ENCODE measurements at places on chromosomes 5 and 9.

GRCh38 chr5:50744776-50745175 is 78.3 kb downstream of the PARP8 start:
- DNase-seq: no peak

- no peak for DNase-seq
Measured at GRCh38 chr5:4576908-4577307, 563.2 kb upstream of the ADAMTS16 start.

GRCh38 chr9:117414220-117414905 is 494 bp downstream of the ASTN2 start:
- no peak for DNase-seq

DNA sequence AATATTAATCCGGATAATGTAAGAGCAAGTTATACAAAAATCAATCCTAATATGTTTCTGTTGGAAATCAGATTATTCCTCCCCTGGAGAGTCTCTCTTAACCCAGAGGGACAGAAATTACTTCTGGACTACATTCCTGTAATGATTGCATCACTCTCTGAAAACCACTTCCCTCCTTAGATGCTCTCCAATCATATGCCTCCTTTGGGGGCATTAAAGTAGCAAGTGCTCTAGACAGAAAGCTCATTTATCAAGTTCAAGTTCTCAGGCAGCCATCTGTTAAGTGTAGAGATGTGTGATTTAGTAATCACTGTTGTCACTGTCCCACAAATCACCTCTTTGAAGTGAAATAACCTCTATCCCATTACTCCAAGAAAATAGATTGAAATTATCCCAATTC is 247.1 kb downstream of the SLCO4C1 start:
- DNase-seq: no peak

DNA sequence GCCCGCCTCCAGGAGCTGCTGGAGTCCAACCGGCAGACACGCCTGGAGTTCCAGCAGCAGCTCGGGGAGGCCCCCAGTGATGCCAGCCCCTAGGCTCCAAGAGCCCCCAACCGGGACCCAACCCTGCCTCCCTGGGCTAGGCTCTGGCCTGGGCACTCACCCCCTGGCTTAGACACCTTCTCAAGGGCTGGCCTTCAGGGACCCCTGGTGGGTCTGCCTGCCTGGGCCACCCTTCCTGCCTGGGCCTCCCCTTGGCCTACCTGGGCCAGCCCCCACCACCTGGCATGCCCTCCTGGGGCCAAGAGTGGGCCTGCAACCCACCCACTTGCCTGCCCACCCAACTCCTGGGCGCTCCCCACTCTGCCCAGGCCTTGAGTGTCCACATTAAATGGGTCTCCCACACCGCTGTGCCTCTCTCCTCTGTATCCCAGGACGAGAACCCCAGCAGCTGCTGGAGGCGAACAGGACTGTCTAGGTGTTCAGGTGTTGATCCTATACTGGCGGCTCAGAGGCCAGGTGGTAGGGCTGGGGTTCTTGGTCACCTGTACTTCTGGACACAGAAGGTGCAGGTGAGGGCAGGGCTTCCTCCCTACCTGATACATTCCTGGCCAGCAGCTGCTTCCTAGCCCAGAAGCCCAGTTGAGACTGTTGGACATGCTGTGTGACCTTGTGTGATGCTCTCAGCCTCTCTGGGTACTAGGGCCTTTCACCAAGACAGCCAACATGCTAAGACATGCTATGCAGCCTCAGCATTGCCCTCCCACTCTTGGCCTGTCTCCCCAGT is 3.6 kb downstream of the BBLN start:
- DNase-seq: no peak

GRCh38 chr5:139091439-139092156 is 106.6 kb downstream of the SIL1 start:
- no peak for DNase-seq

- DNase-seq: no peak
Measured at GRCh38 chr5:79050498-79050897, 19.0 kb downstream of the DMGDH start.

- DNase-seq: no peak
Measured at GRCh38 chr9:113537229-113537810, 73.8 kb downstream of the RGS3 start.

DNA sequence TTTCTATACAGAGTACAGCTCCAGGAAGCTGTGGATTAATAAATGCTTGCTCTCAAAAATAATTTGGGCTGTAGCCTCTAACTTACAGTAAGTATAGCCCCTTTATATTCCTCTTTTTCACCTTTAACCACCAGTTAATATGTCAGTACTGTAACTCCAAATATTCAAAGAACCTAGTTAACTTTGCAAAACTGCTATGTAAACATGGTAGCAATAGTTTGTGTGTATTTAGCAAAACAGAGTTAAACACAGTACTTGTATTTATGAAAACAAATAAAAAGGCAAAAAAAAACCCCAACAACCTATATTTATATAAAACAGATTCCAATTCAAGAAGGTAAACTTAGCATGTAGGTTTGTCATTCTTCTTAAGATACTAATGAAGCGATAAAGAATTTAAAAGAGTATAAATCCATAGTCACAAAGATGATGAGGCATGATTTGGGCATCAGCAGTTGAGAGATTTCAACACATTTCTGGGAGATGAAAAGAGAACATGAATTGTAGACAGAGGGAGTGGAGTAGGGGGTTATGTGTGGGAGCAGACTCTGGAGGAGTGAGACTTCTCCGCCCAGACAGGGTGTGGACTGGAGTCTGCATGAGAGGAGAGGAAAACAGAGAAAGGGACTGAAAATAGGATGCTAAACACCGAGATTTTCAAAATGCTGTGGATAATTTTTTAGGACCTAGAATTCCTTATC is 47.0 kb upstream of the F2RL1 start:
- DNase-seq: no peak

DNA sequence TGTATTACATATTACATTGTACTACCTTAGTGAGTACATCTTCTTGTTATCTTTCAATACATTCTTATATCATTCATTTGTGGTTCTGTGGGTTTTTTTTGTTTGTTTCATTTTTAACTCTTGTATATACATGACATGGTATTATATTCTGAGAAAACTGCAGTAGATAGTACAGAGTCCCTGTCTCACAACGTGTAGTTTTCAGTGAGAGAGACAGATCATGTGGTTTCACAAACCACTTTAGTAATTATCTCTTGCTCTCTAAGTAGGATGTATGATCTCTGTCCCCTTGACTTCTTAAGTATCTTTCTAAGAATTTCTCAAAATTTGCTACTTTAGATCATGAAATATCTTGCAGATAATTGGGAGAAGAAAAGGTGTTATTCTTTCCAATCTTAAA is 745.9 kb upstream of the CDH9 start:
- no peak for DNase-seq

DNA sequence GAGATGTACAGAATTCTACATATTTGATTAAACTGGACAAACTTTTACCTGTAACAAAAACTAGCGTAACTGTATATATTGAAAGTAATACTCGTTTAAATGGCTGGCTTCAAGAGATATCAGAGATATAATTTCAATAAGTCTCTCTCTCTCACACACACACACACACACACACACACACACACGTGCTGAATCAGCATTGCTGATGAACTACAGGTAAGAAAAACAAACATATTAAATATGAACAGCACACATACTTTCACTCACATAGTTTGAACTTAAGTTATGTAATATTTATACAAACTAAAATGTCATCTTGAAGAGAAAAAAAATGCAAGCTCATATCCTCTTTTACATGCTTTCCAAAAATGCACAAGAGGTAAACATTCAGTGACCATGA is 145.4 kb downstream of the BNC2 start:
- no peak for DNase-seq

DNA sequence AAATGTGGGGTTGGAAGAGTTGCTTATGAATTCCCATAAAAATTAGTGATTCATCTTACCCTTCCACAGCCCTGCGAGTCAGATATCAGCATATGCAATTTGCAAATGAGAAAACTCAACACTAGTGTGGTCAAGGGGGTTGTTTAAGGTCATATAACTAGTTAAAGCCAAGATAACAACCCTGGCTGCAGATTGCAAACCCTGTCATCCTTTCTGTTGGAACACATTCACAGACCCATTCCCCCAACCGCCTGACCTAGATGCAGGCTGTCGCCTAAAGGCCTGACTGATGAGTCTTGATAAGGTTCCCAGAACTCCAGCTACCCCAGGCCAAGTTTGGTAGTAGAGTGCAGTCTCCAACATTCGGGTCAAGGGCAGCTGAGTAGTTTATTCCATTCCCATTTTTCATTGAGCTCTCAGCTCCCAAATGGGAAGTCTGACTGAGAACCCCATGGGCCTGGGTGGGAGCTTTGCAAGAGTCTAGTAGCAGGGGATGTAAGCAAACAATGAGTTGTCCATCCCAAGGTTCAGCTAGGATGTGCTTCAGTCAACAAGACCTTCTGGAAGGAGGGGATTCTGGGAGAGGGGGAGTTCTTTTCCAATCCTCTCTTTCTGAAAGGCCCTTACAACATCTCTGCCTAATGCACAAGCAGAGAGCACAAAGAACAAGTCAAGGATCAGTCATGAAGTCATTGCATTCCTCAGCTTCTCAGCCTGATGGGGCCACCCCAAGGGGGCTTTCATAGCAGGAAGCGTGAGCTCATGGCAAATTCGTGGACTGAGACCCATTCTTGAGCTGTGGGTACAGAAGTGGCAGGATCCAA is 40.3 kb downstream of the ADAM19 start:
- no peak for DNase-seq

GRCh38 chr5:134439210-134439654 is 27.6 kb upstream of the CDKN2AIPNL start:
- no peak for DNase-seq

DNA sequence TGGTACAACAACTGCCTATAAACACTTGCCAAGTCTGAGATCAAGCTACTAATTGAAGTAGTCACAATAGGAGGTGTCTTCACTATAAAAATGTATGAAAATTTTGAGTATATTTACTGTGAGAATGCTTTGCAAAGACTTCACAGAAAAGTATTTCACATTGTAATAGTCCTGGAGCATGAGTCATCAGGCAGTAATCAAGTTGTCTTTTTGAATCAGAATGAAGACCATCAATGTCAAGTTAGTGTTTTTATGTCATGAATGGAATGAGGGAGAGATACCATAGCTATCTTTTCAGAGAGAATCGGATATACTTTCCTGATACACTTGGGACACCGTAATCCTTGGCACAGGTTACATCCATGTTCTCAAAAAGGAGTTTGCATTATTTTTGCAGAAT is 466.9 kb upstream of the ARRDC3 start:
- DNase-seq: no peak

DNA sequence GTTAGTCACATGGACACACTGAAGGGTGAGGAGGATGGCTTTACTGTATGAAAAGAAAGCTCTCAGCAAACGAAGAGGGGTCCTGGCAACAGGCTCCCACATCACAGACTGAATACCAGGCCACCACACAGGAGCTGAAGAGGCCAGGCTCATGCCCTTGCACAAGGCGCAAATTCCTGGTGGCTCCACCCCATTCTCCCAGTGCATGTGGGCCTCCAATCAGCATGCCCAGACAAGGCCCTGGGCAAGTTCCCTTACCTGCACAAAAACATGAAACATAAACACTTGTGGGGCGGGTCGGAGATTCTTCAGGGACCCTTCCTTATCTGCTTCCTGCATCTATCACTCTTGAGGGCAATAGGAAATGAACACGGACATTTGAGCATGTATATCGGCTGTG is 935.8 kb upstream of the EDIL3 start:
- no peak for DNase-seq

DNA sequence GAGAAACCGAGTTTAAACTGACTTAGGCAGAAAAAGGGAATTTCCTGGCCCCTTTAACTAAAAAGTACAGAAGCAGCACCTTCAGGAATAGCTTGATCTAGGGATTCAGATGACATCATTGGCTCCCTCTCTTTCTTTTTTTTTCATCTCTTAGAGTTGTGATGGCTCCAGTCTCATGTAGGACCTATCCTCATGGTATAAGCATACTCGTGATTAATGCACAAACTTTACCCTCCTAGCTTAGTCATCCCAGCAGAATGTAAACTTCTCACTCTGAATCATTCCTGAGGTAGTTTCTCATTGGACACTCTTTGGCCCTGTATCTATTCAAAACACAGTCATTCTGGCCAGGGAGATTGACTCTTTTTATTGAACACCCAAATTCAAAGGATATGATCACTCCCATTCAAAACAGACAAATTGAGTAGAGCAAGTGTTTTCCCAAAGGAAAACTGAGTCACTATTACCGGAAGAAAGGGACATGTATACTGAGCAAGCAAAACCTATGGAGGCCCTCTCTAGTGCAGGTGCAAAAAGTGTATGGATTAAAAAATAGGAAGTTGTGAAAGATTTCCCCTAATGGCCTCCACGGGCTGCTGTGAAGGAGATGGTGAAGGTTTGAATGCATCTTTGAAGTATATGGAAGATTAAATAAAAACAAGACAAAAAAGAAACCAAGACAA is 27.6 kb upstream of the SMIM23 start:
- no peak for DNase-seq

- no peak for DNase-seq
Measured at GRCh38 chr5:138370537-138370936, 18.1 kb downstream of the KDM3B start.

DNA sequence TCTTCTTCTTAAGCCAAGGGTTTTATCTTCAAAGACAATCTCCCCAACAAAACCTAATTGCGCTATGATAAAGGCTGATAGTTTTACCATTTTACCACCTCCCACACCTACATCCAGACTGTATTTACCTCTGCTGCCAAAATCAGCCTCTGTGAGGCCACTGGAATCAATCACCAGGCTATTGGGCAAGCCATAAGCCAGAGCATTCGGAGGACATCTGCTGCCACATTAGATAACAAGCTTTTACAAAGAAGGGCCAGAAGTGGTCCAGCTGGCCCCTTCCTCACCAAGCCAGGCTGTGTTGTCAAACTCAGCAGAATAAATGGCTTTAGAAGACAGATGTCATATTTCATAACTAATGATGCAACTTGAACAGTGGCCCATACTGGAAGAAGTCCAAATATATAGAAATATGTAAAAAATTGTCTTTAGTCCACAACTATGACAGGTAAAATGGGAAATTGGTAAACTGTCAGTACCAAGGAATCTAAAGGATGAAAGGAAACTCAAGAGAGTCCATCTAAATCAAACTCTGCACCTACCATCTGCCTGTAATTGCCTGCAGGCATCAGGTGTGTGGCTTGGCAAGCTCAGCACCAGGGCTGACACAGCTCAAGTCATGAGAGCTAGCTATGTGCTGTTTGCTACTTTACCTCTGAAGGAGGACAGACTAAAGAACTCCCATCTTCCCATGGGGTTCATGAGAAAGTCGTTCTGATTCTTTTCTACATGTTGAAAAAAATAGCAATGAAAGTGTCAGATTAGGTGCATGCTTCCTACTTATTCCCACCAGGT is 16.1 kb downstream of the SLC45A2 start:
- no peak for DNase-seq

DNA sequence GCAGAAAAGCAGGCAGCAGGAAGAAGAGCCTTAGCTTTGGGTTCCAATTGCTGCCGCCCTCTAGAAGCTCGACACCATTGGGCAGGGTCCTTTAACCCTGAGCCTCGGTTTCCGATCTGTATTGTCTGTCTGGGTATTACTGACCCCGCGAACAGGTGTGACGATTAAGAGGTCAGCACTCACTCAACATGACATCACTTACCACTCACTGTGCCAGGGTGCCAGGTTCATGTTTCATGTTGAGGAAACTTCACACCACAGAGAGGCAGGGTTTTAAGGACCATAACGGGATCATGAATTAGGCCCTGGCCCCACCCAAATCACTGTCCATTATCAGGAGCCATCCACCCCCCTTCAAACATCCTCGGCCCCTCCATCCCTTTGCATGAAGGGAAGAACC is 75.5 kb downstream of the GPR21 start:
- no peak for DNase-seq
